ENCODE measurements at places on chromosomes 1 and 21.

- DNase-seq = no peak
These were observed 8.6 kb downstream of the GLIS1 start for GRCh38 chr1:53730224-53730865.

DNA sequence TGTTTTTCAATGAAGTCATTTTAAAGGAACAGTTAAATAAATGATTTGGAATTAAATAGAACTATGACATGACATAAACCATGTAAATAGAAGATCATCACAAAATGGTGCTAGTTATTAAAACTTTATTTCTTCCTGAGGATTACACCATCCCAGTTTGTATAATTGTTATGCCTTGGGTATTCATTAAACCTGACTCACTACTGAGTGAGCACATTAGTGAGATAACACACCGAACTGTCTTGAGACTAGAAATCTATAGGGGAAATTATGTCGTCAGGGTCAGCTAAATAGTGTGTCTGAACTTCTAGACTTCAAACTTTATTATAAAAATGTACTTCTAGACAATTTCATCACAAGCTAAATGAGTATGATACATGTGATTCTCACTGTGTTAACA lies 189.4 kb downstream of the NCAM2 start:
- no peak for DNase-seq

- no peak for DNase-seq
These were observed 42.0 kb downstream of the PROX1 start for GRCh38 chr1:214029796-214030195.

DNA sequence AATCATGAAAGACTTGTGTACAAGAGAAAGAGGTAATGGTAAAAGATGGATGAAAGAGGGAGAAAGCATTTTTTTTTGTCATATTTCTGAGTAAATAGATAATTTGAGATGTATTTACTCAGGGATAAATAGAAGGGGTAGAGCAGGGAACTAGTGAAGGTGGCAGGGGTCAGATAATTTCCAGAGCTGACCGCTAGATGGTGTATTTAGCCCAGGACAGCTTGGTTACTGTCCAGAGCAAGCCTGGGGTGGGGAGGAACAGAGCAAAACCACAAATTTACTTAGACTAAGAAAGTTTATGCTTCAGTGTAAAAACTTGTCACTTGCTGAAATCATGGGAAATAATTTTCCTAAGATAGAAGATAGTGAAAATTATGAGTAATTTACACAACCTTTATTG lies 91.5 kb downstream of the XCL2 start:
- no peak for DNase-seq

DNA sequence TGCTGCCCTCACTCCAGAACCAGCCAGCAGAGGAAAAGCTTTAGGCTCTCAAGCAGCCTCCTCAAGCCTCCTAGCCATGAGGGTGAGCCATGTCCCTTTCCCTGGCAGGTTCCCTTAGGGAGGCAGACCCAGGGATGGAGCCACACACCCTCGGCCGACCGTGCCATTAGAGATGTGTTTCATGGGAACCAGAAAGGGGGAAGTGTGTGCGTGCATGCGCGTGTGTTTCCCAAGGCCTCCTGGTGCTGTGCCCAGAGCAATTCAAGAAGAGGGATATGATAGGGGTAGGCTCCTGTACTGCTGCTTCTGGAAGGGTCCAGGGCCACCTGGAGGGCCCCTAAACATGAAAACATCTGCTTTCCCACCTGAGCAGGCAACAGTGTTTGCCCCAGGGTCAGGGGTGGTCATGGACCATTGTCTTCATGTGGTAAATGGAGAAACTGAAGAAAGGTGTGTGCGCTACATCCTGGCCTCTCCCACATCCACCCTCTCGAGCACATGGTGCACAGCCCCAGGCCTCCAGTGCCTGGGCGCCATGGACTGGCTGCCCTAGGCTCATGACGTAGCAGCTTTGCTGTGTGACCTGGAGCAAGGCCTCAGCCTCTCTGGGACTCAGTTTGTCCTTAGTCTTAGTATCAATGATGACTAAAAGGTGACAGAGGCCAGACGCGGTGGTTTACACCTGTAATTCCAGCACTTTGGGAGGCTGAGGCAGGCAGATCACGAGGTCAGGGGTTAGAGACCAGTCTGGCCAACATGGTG lies 48.1 kb downstream of the SYF2 start:
- DNase-seq = no peak

- no peak for DNase-seq
These were observed 2.8 kb downstream of the CLDN19 start for GRCh38 chr1:42737257-42737656.

Data from T follicular helper cell (primary cell).